ENCODE measurements at places on chromosomes 1 and 21.

GRCh38 chr1:179935909-179936496 lies 18.6 kb upstream of the CEP350 start:
- no peak for DNase-seq

DNA sequence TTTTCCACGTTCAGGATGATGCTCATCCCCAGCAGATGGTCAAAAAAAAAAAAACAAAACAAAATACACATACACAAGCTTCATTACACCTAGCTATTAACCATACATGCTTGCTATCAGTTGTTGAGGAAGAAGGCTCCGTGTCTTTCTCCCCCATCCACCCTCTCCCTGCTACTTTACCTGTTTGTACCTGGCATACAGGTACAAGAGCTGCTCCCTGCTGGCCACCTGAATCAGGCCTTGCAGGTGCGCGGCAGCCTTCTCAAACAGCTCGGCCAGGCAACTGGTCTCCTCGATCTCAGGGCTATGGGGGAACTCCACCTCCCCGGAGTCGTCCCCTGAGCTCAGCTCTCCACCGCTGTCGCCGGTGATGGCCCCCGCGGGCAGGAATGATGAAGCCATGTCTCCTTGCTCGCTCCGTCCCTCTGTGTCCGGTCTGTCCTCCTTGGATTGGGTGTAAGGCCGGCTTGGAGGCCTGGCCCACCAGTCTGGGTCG lies 464 bp downstream of the ACBD6 start:
- no peak for DNase-seq

- DNase-seq, result no peak
These were observed 70.5 kb downstream of the CD2 start for GRCh38 chr1:116824631-116825206.

DNA sequence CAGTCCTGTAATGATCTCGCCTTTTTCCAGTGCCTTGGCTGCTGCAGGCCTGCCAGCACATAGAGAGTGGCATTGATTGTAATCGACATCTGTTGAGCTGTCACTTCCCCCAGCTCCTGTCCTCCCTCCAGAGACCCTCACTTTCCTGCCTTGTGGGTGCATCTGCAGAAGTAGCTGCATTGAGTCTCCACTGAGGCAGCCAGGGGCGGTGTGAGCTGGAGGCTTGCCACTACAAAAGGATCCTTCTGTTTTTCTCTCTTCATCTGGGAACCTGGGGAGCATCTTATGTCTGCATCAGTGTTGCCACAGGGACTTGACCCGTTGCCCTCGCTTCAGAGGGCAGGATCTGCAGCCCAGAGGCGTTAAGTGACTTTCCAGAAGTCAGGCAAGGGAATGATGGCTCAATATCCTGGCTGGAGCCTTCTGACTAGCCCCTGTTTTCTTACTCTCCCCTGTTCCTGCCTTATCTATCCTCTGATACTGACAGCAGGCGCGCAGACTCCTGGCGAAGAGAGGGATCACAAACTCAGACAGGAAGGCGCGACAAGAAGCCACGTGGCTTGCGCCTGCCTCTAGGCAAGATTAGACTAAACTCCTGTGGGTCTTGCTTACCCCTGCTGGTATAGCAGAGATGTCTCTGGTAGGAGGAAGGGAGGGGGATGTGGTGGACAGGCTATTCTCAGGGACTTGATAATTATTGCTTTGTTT lies 13.3 kb upstream of the FMOD start:
- DNase-seq, result no peak

DNA sequence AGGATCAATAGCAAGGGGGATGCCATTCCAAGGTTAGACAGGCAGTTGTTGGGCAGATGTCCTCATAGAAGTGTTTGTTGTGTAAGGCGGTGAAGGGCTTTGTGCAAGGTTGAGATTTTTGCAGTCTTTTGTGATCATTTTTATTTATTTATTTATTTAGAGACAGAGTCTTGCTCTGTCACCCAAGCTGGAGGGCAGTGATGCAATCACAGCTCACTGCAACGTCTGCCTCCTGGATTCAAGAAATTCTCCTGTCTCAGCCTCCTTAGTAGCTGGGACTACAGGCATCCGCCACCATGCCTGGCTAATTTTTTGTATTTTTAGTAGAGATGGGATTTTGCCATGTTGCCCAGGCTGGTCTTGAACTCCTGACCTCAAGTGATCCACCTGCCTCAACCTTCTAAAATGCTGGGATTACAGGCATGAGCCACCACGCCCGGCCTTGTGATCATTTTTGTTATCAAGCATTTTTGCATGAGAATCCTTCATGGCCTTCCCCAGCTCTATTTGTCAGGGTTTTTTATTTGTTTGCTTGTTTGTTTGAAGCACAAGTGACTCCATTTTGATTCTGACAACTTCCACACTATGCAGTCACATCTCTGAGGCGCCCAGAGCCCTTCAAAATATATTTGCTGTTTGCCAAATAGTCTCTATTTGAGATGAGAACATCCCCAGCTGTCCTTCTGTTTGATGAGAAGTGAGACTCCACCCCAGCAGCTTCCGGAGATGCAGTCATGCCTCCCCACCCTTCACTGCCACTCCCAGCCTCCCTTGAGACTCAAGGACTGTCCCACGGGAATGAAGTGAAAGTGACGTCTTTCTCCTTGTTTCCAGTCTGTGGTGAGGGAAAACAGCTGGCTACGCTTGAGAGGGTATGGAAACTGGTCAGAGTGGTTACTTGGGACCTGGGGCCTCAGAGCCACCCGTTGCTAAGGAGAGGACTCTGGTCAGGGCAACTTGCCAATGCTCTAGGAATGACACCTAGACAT lies 38.0 kb downstream of the TMEM50B start:
- DNase-seq, result no peak

GRCh38 chr1:214826619-214827018 lies 223.6 kb downstream of the CENPF start:
- no peak for DNase-seq

DNA sequence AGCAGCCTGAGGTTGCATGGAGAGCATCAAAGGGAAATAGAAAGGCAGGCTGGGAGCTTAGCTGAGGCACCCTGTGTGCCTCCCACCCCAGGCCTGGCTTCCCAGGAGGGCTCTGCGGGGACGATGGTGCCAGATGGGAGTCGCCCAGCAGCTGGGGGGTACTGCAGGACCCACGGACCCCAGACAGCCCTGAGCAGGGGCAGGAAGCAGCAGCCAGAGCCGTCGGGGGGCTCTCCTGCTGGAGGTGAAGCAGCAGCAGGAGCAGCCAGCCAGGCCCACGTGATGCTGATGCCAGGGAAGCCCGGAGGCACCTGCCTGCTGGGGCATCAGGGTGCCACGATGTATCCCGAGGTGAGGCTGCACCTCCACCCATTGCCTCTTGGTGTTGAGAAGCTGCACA lies 20.4 kb downstream of the RAP1GAP start:
- DNase-seq, result no peak

DNA sequence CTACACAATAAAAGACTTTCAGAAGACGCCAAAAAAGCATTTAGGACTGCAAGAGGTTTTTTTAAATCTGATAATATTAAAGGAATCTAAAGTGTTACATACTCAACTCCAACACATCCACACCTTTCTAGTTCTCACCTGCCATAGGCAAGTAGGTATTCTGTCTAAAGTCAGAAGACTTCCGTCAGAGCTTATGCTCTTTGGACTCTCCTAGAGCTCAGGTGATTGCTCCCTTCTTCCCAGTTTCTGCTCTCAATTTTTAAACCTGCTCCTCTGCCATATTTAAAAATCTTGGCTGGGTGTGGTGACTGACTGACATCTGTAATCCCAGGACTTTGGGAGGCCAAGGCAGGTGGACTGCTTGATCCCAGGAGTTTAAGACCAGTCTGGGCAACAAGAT lies 16.6 kb downstream of the EVI5 start:
- DNase-seq, result no peak

- DNase-seq, result no peak
These were observed 35.4 kb downstream of the CD34 start for GRCh38 chr1:207875532-207875931.

DNA sequence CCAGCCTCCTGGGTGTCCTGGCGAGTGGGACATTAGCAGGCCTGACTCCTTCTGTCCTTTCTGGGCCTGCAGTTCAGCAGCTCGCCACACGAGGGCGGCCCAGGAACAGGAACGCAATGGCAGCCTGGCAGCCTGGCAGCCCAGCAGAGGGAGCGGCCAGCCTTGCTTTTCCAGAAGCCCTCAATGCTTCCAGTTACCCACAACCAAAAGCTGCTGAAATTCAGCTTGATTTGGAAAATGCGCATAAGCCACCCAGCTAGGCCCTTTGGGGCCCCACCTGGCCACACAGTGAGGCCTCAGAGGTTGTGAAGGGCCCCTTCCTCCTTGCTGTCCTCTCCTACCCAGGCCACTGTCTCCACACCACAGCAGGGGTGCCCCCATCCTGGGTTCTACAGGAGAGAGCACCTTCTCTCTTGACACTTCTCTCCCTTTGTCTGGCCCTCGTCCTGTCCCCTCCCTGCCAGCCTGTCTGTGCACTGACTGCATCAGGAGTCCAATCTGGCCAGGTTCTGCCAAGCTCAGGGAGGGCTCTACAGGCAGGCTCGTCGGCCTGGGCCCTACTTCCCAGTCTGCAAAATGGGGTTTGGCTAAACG lies 103.4 kb upstream of the VAMP3 start:
- peak; percentile 57 for DNase-seq

DNA sequence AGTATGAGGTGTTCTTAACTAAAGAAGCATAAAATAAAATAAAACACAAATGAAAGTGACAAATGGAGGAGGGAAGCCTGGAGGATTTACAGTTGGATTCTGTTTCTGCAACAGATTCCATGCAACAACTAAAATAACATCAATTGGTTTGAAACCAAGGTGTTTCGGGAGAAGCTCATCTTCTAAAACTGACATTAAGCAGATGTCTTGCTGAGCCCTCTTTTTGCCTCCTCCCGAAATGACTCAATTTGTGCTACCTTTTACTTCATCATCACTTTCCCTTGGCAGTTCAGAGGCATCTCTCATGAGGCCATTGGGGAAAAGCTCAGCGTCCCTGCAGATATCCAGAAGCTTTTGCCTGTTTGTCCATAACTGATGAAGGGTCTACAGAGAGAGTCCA lies 121.6 kb upstream of the ADAR start:
- DNase-seq, result no peak

DNA sequence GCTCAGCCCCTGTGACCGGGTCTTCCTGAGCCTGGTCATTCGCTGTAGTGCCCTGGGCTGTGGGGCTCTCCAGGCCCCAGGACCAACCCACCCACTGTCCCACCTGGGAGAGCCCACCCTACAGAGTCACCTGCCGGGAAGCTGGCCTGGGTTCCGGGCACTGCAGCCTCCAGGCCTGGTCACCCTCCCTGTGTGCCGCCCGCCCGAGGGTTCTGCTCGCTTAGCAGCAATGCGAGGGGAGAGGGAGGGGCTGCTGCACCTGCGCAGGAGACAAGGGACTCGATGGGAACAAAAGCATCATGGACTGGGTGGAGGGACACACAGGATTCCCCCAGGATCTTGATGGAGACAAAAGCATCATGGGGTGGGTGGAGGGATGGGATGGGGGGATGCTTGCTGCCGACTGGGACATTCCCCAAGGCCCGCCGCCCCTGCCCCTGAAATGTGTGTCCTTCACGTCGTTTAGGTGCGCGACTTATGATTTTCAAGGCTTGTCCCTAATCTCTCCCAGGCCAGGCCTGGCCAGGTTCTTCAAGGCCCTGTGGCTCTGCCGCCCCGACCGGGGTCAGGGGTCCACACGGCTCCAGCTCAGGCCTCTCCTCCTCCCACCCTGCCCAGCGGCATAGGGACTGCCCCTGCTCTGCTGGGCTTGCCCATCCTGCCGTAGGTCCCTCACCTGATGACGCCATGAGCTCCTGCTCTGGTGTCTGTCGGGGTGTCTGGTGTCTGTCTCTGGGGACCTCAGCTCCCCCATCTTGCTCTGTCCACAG lies 1.7 kb downstream of the KRTAP10-8 start:
- DNase-seq, result no peak

- DNase-seq, result no peak
These were observed 53.9 kb downstream of the OPTC start for GRCh38 chr1:203547771-203548421.

- no peak for DNase-seq
These were observed 29.3 kb upstream of the SRSF10 start for GRCh38 chr1:24009406-24009805.

GRCh38 chr1:3236955-3237354 lies 168.0 kb downstream of the PRDM16 start:
- DNase-seq, result no peak

GRCh38 chr1:167077128-167077867 lies 12.9 kb downstream of the GPA33 start:
- no peak for DNase-seq

DNA sequence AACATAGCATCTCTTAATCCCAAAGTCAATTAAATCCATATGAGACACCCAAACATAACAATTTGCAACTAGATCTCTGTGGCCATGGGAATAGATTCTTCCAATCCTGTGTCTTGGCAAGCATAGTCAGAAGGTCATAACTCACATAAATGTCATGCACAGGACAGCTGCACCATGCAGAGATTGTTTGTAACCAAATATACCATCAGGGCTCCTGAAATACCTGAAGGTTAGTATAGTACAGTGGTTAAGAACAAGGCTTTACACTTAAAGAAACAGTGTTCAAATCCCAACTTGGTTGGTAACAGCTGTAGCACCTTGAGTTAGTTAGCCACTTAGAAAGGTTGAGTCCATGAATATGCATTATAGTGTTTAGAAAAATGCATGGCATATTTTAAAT lies 82.6 kb upstream of the CCDC190 start:
- no peak for DNase-seq

DNA sequence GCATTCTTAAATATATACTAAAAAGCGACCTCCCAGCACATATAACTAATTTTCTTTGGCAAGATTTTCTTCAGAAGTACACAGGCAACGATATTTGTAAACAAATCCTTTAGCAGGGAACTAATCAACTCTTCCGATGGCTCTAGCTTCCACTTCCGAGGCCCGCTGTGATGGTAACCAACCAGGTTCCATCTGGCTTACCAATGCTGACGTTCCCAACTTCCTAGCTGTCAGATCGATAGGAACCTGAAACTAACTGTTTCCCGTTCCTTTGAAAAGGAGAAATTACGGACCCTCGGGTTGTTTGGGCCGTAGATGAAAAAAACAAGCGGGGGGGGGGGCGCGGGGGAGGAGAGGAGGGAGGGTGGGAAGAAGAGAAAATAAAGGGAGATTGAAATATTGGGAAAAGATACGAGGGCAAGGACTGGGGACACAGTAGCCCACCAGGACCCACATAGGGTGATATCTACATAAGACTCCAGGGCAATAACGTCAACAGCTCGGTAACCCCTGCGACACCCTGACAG lies 513 bp downstream of the GTF2B start:
- peak; percentile 23 for DNase-seq

Data from T-helper 22 cell (primary cell).